NCI-H1930 (cell line): ENCODE measurements at places on chromosomes 6 and 20.

DNA sequence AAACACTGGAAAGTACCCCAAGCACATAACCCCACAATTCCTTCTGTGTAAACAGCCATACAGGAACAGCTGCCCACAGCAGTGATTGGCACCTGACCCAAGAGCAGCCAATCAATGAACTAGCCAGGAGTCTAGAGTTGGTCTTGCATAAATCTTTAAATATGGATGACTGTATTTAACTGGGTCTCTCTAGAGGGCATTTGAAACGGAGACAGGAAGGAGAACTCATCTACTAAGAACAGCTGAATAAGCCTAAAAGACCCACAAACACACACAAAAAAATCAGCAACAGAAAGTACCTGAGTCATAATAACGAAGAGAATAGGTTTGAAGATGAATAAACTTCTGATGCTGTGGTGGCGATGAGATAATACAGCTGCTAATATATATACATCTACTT is 49.0 kb upstream of the ASF1A start:
- no peak for DNase-seq

DNA sequence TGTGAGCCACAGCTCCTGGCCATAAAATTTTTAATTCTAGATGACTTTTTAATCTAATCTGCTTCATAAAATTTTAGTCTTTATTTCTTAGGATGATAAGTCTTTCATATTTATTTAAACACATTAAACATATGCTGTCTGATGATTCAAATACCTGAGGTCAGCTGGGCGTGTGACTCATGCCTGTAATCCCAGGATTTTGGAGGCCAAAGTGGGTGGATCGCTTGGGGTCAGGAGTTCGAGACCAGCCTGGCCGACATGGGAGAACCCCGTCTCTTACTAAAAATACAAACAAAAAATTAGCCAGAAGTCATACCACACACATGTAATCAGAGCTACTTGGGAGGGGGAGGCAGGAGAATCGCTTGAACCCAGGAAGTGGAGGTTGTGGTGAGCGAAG is 53.1 kb downstream of the RBM24 start:
- DNase-seq = no peak

- no peak for DNase-seq
Measured at GRCh38 chr6:98836962-98837944, 2.9 kb downstream of the POU3F2 start.

GRCh38 chr6:111173946-111174345 is 86.6 kb downstream of the SLC16A10 start:
- DNase-seq = no peak

GRCh38 chr20:31813611-31814010 is 5.5 kb upstream of the MYLK2 start:
- DNase-seq = no peak

DNA sequence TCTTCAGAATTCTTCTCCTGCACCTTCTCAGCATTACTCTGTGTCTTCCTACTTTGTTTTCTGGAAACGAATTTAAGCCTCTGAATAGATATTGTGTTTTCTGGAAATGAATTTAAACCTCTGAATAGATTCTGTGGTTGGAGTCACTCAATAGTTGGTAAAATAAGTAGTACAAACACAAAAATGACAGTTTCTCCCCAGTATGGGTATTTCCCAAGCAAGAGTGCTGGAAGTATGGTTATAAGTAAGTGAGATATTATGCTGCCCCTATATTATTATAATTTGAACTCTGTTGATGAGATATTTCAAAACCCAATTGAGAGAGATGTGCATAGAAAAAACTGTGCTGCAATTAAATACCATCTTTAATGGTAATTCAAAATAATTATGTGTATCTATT is 94.9 kb downstream of the TINAG start:
- DNase-seq = no peak

GRCh38 chr6:39347906-39348585 is 25.5 kb upstream of the KCNK16 start:
- DNase-seq = no peak

DNA sequence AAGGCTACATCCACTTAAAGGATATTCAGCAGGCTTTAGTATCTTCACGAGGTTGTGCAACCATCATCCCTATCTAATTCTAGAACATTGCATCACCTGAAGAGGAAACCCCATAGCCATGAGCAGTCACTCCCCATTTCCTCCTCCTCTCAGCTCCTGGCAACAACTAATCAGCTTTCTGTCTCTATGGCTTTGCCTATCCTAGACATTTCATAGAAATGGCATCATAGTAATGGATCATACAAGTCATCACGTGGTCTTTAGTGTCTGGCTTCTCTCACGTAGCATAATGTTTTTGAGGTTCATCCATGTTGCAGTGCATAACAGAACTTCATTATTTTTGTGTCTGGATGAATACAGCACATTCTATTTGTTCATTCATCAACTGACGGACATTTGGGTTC is 20.5 kb downstream of the SNAI1 start:
- no peak for DNase-seq

DNA sequence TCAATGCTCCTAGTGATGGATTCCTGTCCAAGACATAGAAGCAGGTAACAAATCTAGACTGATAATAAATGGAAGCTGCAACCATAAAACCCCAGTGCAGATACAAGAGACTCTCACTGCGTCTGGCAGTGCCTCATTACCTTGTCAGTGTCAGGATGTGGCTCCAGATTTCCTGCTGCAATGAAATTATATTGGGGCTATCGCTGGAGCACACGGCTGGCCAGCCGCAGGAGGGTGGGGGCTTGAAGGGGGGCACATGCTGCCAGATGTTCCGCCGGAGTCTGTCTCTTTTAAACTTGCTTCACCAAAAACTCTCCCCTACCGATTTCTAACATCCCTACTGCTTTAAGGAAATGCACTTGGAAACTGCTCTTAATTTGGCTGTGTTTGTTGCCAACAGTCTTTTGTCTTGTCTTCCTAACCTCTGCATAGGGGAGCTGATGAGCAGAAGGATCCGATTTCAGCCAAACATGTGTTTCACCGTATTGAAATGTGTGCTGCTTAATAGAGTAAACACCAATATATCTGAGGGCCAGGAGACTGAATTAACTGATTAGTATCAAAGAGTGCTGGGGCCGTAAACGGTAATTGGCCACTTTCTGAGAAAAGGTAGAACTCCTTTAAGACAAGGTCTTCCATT is 102.2 kb upstream of the EXOC2 start:
- DNase-seq = no peak

- no peak for DNase-seq
Measured at GRCh38 chr6:40425192-40425919, 161.8 kb downstream of the LRFN2 start.

- DNase-seq = no peak
Measured at GRCh38 chr20:64217539-64218221, 37.9 kb upstream of the PCMTD2 start.

- DNase-seq = no peak
Measured at GRCh38 chr20:61768571-61769285, 297.0 kb downstream of the TAF4 start.

DNA sequence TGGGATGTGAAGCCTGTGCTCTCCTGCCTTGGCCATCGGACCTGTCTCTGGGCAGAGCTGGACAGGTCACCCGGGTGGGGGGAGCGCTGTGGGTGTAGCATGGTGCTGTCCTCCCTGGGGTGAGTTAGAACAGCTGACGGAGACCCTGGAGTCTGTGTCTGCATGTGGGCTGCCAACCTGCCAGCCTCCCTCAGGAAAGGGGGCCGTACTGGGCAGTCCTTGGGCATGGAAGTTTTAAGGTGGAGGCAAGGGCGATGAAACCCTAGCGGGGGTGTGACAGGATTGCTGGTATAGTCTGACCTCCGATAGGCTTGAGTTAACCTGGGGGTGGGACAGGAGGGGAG is 2.4 kb downstream of the SOX18 start:
- DNase-seq = no peak

- no peak for DNase-seq
Measured at GRCh38 chr6:129186988-129187387, 304.1 kb downstream of the LAMA2 start.

GRCh38 chr6:102812242-102812641 is 1418.7 kb downstream of the GRIK2 start:
- DNase-seq = no peak

- no peak for DNase-seq
Measured at GRCh38 chr6:126531840-126532239, 191.9 kb downstream of the CENPW start.

GRCh38 chr6:151901009-151901411 is 93.5 kb downstream of the ESR1 start:
- DNase-seq = no peak

GRCh38 chr20:5488823-5489222 is 172.1 kb upstream of the PROKR2 start:
- DNase-seq = no peak

DNA sequence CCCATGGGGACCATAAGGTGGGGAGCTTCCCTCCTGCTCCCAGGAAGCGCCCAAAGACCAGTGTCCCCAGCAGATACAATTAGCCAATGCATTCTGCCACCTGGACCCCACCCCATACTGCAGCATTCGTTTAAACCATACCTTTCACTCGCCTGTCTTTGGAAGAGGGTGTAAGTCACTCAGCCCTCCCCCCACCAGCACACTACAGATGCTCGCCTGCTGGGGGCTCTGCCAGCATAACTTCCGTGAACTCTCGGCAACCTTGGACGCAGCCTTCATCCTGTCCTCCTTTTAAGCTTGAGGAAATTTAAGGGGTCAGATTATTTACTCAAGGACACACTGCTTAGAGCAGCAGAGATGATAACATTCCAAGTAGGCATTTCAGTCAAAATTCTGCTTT is 94.4 kb upstream of the NAA20 start:
- DNase-seq = no peak

- no peak for DNase-seq
Measured at GRCh38 chr6:43687079-43687436, 533 bp downstream of the MRPS18A start.

DNA sequence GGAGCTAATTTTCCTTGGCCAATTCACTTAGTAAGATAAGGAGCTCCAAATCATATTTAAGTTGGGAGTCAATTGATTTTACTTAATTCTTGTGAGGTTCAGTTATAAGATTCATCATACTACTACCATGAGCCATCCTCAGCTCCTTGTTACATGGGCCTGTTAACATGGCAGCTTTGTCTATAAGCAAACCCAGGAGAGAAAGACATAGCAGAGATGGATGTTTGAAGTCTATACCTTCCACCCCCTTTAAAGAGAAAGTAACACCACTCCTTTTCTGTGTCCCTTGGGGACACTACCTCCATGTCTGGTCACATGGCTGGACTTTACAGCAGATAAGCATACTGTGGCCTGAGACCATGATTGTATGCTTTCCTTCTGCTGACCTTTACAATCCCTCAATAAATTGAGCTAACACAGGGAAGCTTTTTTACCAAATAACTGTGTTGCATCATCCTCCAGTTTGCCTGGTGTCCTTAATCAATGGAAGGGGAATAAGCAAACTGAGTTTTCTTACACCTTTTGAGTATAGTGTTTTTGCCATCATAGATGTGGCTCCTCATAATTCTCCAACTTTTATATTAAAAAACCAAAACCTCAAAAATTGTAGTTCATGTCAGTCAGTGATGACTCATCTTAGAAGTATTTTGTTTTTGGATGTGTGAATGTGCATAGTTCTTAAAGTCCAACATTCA is 9.8 kb upstream of the ZNFX1 start:
- DNase-seq = no peak

- DNase-seq = no peak
Measured at GRCh38 chr6:148455225-148455624, 112.6 kb downstream of the SASH1 start.

GRCh38 chr20:62955519-62956386 is 3.2 kb downstream of the SLC17A9 start:
- DNase-seq = no peak

DNA sequence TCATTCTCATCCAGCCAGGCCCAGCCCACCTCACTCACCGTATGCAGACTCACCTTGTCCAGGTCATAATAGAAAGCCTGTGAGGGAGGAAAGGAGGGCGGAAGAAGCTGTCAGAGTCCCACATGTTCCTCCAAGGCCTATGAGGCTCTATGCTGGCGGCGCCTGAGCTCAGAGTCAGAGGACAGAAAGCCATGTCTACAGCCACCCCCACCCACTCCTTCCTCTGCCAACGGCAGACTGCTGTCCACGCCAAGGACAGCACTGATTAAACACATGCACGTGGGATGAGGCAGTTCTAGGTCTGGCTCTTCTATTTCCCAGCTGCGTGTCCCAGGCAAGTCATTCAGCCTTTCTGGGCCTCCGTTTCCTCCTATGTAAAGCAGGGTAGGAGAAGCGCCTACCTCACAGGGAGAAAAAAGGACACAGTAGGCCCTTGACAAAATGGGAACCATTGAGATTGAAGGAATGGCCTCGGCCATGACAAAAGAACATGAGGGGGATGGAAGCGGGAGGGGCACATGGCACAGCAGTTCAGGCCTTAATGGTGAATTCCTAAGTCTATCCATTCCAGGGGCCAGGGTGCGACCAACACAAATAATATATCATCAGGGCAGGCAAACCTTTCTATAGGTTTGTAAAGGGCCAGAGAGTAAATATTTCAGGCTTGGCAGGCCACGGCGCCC is 80.1 kb downstream of the RIPOR3 start:
- DNase-seq = no peak

DNA sequence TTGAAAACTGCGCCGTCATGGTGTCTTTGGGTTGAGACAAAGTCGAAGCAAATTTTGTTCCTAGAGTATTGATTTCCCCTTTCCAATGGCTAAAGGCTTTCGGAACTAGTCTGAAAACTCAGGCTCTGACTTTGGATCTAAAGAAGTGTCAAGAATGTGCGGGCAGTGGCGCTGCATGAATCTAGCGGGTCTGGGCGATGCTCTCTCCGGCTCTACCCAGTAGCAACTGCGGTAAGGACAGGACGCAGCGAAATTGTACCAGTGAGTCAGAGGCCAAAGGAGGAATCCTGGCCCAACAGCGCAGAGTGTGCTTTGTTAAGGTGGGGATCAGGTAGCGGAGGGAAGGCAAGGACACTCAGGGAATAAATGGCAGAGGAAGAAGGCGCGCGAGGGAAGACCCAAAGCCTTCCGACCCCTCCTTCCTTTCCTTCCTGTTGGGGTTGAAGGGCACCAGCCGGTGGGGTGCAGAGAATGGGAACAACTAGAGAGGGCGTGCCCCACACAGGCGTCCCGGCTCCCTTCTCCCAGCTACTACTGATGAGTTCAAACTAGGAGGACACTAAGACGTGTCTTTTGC is 32.1 kb downstream of the HLA-F start:
- DNase-seq = no peak
